ENCODE measurements at places on chromosomes 2 and 18.

- DNase-seq: no peak
These were observed 42.6 kb upstream of the CDCA7 start for GRCh38 chr2:173311844-173312606.

DNA sequence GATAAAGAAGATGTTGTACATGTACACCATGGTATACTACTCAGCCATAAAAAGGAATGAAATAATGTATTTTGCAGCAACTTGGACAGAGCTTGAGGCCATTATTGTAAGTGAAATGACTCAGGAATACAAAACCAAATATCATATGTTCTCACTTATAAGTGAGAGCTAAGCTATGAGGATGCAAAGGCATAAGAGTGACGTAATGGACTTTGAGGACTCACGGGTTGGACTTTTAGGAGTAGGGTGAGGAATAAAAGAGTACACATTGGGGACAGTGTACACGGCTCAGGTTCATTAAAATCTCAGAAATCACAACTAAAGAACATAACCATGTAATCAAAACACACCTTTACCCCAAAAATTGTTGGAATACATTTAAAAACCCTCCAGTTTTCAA, 206.4 kb downstream of the RIT2 start:
- no peak for DNase-seq

DNA sequence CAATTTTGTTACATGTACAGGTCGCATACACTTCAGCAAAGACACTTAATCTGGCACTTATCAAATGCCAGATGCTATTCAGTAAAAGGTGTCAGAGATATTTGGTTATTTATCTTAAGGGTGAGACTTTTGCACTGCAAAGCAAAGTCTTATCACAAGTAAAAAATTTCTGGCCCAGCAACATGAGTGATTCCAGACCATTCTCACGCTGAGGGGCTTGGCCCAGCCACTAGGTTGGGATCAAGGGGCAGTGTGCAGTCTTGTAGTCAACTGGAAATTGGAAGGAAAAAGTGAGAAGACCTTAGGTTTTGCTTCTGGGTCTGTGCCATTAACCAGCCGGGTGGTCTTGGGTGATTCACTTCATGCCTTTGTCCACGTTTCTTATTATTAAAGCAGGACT, 181.6 kb downstream of the RNF144A start:
- no peak for DNase-seq

- DNase-seq: no peak
These were observed 71.0 kb upstream of the ITM2C start for GRCh38 chr2:230793572-230794359.

- no peak for DNase-seq
These were observed 241.7 kb upstream of the ID2 start for GRCh38 chr2:8440029-8440778.

GRCh38 chr2:175063741-175064140, 58.6 kb upstream of the CHN1 start:
- no peak for DNase-seq

DNA sequence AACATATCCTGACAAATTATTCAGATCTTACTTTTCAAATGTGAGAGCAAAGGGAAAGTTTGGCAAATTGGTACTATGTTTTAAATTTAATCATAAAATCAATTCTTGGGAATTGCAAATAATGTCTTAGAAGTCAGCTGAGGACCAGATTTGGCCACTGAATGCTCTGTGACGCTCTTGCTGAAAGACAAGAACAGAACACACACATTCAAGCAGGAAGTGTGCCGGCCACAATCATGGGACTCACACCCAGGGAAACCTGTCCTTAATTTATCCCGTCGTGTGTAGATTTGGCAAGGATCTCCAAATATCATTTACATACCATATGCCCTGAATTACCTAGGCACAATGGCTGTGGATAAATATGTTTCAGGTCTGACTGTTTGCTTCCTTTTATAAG, 253.1 kb downstream of the TCF4 start:
- DNase-seq: no peak

Data from neuronal stem cell (in vitro differentiated cells).